Skin of body (tissue), 3 donors: ENCODE measurements at places on chromosomes 16 and 17. TPM values are rescaled to one million over a fixed set of nuclear protein-coding genes. Genes with fewer than 3 reads are reported as not detected.

The KCNJ18 gene
- not detected for total RNA-seq

The DHRS7C gene
- 15.9 TPM for total RNA-seq

DNA sequence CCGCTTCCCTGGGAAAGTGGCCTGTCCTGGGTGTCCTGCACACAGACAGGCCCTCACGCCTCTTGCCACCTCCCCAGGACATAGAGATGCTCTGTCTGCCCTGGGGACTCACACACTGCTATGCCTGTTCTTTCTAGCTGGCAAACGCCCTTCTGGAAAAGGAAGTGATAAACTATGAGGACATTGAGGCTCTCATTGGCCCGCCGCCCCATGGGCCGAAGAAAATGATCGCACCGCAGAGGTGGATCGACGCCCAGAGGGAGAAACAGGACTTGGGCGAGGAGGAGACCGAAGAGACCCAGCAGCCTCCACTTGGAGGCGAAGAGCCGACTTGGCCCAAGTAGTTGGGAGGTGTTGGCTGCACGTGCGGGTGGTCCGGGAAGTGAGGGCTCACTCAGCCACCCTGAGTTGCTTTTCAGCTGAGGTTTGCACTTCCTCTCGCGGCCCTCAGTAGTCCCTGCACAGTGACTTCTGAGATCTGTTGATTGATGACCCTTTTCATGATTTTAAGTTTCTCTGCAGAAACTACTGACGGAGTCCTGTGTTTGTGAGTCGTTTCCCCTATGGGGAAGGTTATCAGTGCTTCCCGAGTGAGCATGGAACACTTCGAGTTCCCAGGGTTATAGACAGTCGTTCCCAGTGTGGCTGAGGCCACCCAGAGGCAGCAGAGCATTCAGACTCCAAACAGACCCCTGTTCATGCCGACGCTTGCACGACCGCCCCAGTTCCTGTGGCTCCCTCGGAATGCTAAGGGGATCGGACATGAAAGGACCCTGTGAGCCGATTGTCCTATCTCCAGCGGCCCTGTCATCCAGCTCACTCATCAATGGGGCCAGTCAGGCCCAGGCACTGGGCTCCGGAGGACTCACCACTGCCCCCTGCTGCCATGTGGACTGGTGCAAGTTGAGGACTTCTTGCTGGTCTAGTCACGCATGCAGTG lies 3.5 kb upstream of the RPL13 start:
- DNase-seq: peak; percentile 47

DNA sequence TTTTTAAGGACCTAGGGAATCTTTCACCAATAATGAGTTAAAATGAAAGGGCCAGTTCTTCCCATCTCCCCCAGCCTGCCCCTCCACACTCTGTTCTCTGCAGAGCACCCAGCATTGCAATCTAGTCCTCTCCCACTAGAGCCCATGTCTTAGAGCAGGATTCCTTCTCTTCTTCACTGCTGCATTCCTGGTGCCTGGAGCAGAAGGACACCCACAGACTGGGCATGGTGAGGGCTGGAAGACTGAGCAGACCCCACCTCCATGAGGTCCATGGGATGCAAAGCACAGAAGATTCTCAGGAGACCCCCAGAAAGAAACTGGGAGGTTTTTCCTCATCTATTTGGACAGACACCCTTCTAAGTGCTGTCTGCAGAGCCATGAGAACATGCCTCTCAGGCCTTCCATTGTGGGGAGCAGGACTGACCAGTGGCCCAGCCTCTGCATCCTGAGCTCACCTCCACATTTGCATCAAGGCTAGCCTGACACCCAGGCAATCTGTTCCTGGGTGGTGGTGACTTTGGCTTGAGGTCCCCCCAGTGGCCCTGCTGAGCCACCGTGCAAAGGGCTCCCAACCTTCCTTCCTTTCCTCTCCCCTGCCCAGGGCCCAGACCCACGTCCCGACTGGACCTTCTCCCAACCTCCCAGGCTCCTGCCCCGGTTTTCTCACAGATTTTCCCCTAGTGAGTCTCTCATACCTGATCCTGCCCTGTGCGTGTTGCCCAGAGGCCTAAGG lies 74.2 kb upstream of the ZNF469 start:
- no peak for DNase-seq

- no peak for DNase-seq
These were observed 11.5 kb upstream of the BAHCC1 start for GRCh38 chr17:81383504-81384421.

GRCh38 chr17:77086433-77087010 lies 54.2 kb upstream of the SEC14L1 start:
- DNase-seq: no peak

DNA sequence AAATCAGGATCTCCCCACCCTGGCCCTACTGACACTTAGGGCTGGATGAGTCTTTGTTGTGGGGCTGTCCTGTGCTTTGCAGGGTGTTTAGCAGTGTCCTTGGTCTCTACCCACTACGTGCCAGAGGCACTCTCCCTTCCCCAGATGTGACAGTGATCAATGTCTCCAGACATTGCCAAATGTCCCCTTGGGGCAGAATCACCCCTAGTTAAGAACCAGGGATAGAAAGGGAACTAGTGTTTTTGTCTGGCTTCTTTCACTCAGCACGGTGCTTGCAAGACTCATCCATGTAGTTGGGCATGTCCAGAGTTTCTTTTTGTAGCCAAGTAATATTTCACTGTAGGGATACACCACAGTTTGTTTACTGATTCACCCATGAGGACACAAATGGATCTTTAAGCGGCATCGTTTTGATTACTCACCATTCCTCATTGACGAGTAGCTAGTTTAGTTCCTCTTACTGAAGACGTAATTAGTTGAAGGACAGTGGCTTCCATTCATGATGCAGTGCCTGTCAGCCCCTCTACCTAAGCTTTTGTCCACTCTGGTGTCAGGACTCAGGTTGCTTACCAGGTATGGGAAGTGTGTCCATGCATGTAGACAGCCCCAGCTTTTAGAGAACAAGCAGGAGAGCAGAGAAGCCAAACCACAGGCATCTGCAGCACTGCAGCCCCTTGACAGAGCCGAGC lies 26.0 kb upstream of the ITGB4 start:
- DNase-seq: no peak

The ITGA2B gene
- total RNA-seq: 2.4 TPM

The SOST gene
- 0.20 TPM for total RNA-seq

The AIPL1 gene
- total RNA-seq: 0.10 TPM

DNA sequence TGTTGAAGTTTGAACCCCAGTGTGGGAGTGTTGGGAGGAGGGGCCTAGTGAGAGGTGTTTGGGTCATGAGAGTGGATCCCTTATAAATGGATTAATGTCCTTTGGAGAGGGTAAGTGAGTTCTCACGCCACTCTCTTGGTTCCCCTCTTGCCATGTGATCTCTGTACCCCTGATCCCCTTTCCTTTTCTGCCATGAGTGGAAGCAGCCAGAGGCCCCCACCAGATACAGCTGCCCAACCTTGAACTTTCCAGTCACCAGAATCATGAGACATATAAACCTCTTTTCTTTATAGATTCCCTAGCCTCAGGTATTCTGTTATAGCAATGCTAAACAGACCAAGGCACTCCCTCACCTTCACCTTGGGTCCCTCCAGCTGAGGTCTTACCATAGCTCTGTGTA lies 7.4 kb downstream of the SLC6A2 start:
- no peak for DNase-seq

The CCDC200 gene
- total RNA-seq: not detected

The PYDC1 gene
- total RNA-seq: 2.8 TPM

DNA sequence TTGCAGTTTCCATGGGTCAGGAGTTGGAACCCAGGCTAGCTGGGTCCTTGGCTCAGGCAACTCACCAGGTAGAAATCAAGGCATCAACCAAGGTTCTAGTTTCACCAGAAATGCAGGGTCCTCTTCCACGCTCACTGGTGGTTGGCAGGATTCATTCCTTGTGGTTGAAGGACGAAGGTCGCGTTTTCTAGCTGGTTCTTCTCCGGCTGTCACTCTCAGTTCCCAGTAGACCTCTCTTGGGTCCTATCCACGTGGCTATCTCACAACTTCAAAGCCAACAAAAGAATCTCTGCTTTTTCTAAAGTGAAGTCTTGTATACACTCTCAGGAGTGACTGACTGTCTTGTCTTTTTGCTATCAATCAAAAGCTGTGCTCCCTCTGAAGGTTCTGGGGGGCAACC lies 146.3 kb upstream of the NOL11 start:
- no peak for DNase-seq
